ENCODE measurements at places on chromosomes 5 and 9. TPM values are rescaled to one million over a fixed set of nuclear protein-coding genes. Genes with fewer than 3 reads are reported as not detected.

FRRS1L gene
- total RNA-seq = not detected

PPP3R2 gene
- not detected for total RNA-seq

PTRH1 gene
- 21.5 TPM for total RNA-seq

ADRA1B gene
- not detected for total RNA-seq

EIF4E1B gene
- total RNA-seq = not detected

NPR3 gene
- not detected for total RNA-seq

ZNF883 gene
- 0.16 TPM for total RNA-seq

NKD2 gene
- 14.4 TPM for total RNA-seq

TRPM3 gene
- total RNA-seq = not detected

LCN12 gene
- total RNA-seq = 2.1 TPM

TRIM23 gene
- total RNA-seq = 5.3 TPM

CDH9 gene
- total RNA-seq = not detected

PDLIM7 gene
- 86.9 TPM for total RNA-seq

CD74 gene
- total RNA-seq = 445 TPM

RLN2 gene
- 1.4 TPM for total RNA-seq

ADRB2 gene
- 0.21 TPM for total RNA-seq

STXBP1 gene
- total RNA-seq = 44.5 TPM

GABBR2 gene
- not detected for total RNA-seq

NOTCH1 gene
- 81.3 TPM for total RNA-seq

MAMDC2 gene
- total RNA-seq = not detected

UNC13B gene
- 0.83 TPM for total RNA-seq

SLC6A7 gene
- not detected for total RNA-seq

PCDHB13 gene
- total RNA-seq = not detected

FOXD4 gene
- total RNA-seq = not detected

HMCN2 gene
- total RNA-seq = not detected

HINT2 gene
- 49.4 TPM for total RNA-seq

COL5A1 gene
- total RNA-seq = 0.11 TPM

GRPEL2 gene
- total RNA-seq = 22.5 TPM

MCIDAS gene
- total RNA-seq = not detected

RELL2 gene
- 15.9 TPM for total RNA-seq

SPINK7 gene
- not detected for total RNA-seq

TARS1 gene
- 187 TPM for total RNA-seq

STK32A gene
- not detected for total RNA-seq

GZMA gene
- total RNA-seq = 96.9 TPM

DIAPH1 gene
- total RNA-seq = 228 TPM

PPP1R26 gene
- 2.2 TPM for total RNA-seq

IQGAP2 gene
- 28.3 TPM for total RNA-seq

FIBCD1 gene
- total RNA-seq = not detected

PCDHA4 gene
- not detected for total RNA-seq

PTCH1 gene
- 4.8 TPM for total RNA-seq

CDX1 gene
- not detected for total RNA-seq

ZBED3 gene
- 0.48 TPM for total RNA-seq

SLIT3 gene
- total RNA-seq = 8.1 TPM

ECSCR gene
- 1.7 TPM for total RNA-seq

PCDHA12 gene
- not detected for total RNA-seq

RALGPS1 gene
- 3.1 TPM for total RNA-seq

TMEM215 gene
- total RNA-seq = not detected

NUDT12 gene
- 3.1 TPM for total RNA-seq

OR13C9 gene
- total RNA-seq = not detected

ACSL6 gene
- 34.0 TPM for total RNA-seq

PDCD1LG2 gene
- 2.0 TPM for total RNA-seq

RETREG1 gene
- total RNA-seq = 21.9 TPM

TMEM252 gene
- not detected for total RNA-seq

DMGDH gene
- total RNA-seq = 0.41 TPM
